ENCODE measurements at places on chromosomes 5 and 9.
A peak's percentile ranks its signal among the peaks of the same experiment; 100 is the strongest.

DNA sequence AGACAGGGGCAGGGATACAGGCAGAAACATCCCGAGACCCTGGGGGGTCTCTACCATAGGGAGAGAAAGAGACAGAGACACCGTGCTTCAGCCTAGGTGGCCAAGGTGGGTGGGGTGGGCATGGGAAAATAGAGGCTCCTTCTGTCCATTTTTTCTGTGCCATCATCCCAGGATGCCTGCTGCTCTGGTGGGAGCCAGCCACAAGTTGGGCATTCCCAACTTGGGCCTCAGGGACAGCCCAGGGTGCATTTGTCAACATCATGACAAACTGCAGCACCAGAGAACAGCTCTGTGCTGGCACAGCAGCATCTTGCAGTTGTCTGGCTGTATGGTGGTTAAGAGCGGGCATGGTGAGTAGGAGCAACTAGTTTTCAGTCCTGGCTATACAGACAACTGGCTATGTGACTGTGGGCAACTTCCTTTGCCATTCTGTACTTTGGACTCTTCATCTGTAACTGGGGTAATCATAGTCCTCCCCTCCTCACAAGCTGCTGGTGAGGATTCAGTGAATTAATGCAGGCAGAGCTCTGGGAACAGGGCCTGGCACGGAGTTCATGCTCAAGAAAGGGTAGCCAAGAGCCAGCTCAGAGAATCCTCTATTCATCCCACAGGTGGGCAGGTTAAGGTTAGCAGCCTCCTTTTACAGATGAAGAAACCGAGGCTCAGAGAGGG lies 100.4 kb downstream of the RGS3 start:
- DNase-seq, result no peak

GRCh38 chr9:37547328-37547878 lies 28.8 kb downstream of the FBXO10 start:
- no peak for DNase-seq

- DNase-seq, result peak; percentile 7
Observed at GRCh38 chr5:111143910-111144309, 51.8 kb downstream of the WDR36 start.

GRCh38 chr5:44292736-44293135 lies 96.5 kb downstream of the FGF10 start:
- DNase-seq, result no peak

DNA sequence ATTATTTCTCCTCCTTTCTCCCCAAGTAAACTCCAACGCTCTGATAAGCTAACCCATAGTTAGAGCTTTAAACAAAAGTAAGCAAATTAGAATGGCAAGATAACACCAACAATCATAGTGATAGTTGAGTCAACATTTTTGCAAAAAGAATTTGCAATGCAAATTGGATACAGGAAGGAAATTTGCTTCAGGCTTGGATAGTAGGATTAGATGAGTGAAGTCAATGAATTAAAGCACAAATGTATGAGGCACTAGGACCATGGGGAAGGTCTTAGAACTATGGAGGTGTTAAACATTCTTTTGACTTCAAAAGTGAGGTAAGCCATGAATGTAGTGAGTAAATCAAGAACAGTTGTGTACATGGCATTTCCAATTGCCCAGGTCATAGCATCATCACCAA lies 289.8 kb upstream of the GRAMD2B start:
- DNase-seq, result no peak

DNA sequence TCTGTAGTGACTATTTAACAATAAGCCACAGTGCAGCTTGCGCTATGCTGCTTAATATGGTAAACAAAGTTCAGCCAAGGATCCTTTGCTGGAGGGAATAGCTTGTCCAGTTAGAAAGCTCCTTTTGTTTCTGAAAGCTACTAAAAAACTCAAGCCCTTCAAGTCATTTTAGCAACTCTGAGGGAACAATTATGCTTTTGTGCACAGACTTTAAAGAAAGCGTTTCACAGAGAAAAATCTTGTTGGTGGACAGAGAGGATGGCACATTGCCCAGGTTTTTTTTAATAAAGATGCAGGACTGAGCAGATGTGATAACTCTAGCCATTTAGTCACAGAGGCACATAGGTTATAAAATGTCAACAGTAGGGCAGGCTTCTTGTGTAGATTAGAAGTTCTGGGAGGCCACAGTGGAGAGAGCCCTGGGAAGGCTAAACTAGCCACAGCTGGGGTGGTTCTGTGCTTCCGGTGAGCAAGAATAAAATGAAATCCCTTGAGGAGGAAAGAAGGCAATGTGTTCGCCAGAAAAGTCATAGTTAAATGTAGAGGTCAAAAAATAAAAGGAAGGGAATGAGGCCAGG lies 63.4 kb downstream of the ALDH7A1 start:
- DNase-seq, result no peak

DNA sequence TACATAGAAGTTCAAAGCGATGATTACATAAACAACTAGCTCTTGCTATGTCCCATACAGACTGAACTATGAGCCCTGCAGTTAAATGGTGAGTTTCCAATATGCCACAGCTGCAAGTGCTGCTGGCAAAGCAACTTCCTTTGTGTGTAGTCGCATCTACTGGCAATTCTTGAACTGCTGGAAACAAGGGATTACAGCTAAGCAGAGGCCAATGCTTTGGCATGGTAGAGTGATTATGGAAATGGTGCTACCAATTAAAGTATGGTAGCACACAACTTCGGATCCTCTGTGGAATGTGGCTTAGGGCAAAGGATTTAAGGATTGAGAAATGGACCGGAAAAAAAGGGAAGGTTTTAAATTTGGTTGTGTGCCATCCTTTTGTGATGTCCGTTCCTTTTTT lies 856.6 kb downstream of the MAT2B start:
- no peak for DNase-seq

All from anterior cingulate cortex (tissue), 58 donors.